ENCODE measurements at places on chromosomes 3 and 15. TPM values are rescaled to one million over a fixed set of nuclear protein-coding genes. Genes with fewer than 3 reads are reported as not detected.
A peak's percentile ranks its signal among the peaks of the same experiment; 100 is the strongest.

DNA sequence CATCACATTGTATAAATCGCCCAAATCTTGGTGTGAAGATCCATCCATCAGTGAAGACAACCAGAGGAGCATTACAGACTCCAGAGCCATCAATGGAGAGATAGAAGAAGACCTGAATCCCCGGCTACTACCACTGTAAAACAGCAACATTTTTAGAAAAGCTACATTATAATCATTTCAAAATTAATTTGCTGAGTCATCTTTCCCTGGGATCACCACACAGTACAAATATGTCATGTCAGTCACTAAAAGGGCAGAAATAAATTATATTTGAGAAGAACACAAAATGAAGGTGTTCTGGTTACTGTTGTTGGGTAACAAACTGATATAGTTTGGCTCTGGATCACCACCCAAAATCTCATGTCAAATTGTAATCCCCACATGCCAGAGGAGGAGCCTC is 218.5 kb upstream of the STT3B start:
- no peak for ATAC-seq

DNA sequence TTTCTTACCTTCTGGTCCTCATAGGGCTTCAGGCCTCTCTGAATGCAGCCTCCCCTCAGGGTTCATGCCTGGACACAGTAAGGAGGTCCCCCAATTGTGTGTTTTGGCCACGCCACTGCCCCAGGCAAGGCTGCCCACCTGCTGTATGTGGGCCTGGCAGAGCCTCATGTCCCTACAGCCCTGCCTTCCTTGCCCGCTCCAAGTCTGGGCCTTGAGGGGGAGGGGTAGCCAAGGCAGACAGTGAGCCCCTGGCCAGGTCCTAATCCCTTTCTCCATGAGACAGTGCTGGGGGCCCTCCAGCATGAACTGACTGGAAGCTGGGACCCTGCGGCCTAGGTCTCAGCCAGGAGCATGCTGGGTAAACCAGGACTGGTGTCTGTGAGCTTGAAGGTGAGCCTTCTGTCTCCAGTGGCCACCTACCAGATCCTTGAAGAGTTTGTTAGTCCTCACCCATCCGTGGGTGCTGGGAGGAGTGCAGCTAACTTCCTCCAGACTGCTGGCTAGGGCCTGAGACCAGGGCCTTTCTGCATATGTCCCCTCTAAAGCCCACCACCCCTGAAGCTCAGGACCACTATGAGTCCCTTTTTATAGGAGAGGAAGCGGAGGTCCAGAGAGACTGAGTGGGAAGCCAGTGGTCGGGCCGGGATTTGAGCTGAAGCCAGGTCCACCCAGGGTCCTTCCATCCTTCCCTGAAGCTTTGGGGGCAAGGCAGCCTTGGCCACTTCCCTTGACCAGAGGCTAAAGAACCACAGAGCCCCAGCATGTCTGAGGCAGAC is 8.7 kb downstream of the ZBTB47 start:
- no peak for ATAC-seq

GRCh38 chr3:133821767-133822638 is 16.4 kb downstream of the SRPRB start:
- ATAC-seq, result peak; percentile 50

DNA sequence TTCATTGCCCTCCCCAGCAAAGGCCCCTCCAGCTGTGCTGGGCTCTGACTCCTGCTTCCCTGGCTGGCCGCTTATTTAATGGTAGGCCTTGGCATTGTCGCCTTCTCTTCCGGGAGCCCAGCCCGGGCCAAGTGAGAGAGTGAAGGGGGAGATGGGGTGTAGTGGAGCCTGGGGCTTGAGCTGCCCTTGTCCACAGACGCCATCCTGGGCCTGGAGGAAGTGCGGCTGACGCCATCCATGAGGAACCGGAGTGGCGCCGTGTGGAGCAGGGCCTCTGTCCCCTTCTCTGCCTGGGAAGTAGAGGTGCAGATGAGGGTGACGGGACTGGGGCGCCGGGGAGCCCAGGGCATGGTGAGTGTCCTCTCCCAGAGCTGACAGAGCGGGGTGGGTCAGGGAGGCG is 3.3 kb downstream of the LMAN1L start:
- no peak for ATAC-seq

GRCh38 chr3:170307671-170308405 is 49.7 kb upstream of the SKIL start:
- ATAC-seq, result no peak

GRCh38 chr3:53597136-53597915 is 102.9 kb downstream of the CACNA1D start:
- ATAC-seq, result no peak

- no peak for ATAC-seq
Measured at GRCh38 chr15:69060744-69061143, 46.2 kb downstream of the NOX5 start.

GRCh38 chr3:22748453-22749045 is 454.6 kb upstream of the UBE2E2 start:
- ATAC-seq, result no peak

- ATAC-seq, result no peak
Measured at GRCh38 chr3:132756108-132756650, 34.0 kb upstream of the NPHP3 start.

- ATAC-seq, result peak; percentile 85
Measured at GRCh38 chr3:123036352-123037014, 8.9 kb upstream of the SEMA5B start.

DNA sequence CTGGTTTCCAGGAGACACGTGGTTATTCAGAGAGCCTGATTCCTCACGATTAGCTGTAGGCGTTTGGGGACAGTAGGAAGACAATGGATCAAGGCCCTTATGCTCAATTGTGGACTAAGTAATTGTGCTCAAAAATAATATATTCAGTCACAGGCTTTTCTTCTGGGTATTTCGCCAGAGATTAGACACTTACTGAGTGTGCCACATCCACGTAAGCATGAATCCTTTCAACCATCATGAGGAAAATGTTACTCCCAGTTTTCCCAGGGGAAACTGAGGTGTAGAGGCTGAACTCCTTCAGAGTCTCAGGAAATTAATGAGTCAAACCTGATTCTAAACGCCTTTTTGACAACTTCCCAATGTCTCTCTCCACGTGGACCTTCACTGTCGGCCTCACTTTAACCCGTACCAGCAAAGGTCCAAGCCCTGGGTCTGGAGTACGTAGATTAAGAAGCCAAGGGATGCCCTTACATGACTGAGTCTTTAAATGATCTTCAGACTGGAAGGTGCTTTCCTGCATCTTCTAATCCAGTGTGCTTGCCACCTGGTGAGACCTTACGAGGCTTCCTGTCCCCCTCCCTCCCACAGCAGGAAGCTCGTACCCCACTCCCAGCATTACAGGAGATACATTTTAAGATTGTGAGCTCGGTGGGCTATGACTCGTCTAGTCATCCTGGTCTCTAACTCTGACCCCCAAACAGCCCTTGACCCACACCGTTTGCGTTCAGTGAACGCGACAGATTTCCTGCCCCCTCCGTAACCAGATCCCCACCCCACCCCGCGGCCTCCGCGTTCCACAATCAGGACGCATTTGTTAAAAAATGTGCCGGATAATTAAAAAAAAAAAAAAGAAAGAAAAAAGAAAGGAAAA is 1.7 kb downstream of the PKM start:
- no peak for ATAC-seq

- no peak for ATAC-seq
Measured at GRCh38 chr15:94239474-94239873, 8.1 kb downstream of the MCTP2 start.

DNA sequence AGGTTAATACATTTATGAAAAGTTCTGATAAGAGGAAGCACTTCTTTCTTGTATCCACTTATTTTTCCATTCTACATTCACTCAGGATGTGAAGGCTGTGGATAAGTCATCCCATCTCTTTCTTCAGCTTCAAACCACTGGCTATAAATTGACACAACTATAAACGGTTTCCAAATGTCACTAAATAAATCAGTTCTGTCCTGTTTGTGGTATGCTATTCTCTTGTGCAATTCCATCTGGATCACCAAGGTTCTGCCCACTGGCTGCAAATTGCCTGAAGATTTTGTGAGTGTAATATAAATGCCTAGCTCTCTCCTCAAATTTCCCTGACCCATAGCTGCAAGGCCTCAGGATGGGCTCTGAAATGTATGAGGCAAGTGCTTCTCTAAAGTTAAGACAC is 7.1 kb upstream of the LMOD3 start:
- ATAC-seq, result no peak

DNA sequence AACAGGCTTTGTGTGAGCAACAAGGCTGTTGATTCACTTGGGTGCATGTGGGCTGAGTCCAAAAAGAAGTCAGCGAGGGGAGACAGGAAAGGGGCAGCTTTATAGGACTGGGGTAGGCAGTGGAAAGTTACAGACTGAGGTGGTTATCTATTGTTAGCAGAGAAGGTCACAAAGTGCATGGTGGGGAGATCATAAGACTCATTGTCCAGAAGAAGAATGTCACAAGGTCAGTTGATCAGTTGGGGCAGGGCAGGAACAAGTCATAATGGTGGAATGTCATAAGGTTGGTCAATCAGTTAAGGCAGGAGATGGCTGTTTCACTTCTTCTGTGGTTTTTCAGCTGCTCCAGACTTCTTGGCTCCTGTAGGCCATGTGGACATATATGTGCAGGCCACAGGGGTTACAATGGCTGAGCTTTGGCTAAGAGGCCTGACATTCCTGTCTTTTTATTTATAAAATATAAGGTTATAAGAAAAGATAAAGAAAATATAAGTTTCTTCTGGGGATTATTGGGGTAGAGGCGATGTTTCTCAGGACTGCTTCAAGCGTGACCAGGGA is 69.5 kb upstream of the SNTN start:
- no peak for ATAC-seq

DNA sequence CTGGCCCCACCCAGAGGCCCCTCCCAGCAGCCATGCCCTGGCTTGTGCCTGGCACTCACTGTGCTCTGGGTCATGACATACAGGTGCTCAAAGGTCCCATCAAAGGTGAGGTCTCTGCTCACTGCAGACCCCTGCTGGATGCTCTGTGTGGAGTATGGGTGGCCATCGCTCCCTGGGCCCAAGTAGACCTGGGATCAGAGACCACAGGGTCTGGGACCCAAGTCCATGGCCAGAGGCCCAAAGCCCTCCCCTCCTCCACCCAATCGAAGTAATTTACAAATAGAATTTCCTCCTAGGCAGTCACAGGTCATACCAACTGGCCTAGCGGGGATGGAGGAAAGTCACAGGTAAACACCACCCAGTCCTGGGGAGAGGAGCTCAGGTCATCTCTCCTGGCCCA is 7.6 kb downstream of the PLXNB1 start:
- ATAC-seq, result no peak

DNA sequence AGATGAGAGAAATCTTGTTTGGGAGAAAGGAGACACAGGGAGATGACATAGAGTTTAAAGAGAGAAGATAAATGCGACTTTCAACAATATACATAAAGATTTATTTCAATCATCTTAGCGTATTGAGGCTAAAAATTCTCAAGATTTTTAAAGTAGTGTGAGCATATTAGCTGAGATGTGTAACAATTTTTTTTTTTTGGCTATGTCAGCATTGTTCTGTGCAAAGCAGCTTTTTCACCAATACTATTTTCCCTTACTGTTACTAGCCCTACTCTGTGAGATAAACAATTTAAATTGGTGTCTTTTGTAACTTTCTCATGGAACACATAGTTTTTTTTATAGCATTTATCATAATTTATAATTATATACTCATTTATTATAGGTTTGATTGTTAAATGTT is 185.2 kb upstream of the ZNF385D start:
- ATAC-seq, result no peak

DNA sequence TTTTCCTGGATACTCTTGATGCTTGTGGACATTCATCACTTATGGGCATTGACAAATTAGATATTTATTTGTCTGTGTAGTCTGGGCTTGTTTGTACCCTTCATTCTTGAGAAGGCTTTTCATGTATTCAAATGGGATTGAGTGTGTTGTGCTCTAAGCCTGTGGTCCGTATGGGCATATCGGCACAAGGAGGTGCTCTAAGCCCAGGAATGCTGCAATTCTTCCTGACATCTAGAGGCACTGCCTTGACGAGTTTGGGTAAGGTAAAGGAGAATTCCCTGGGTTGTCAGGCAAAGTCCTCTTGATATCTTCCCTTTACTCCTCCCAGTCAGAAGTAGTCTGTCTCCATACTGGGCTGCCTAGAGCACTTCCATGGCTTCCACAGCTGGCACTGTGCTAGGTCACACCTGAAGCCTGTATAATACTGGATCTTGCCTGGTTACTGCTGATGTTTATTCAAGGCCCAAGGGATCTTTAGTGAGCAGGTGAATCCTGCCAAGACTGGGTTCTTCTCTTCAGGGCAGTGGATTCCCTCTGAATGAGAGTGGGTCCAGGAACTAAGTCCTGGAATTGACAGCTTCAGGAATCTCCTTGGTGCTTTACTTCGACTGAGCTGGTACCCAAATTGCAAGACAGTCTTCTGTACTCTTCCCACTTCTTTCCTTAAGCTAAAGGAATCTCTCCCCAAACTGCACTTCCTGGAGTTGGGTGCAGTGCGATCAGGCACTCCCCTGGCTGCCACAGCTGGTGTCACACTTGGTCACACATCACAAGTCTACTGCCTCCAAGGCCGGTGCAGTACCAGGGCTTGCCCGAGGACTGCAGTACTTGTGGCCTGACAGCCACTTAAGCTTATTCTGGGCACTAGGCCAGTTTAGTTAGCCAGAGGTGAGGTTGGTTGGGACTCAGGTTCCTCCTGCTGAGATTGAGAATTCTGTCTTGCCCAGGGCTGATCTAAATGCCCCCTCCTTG is 46.0 kb downstream of the GALK2 start:
- ATAC-seq, result no peak

- ATAC-seq, result no peak
Measured at GRCh38 chr3:41450416-41451231, 251.3 kb downstream of the CTNNB1 start.

DNA sequence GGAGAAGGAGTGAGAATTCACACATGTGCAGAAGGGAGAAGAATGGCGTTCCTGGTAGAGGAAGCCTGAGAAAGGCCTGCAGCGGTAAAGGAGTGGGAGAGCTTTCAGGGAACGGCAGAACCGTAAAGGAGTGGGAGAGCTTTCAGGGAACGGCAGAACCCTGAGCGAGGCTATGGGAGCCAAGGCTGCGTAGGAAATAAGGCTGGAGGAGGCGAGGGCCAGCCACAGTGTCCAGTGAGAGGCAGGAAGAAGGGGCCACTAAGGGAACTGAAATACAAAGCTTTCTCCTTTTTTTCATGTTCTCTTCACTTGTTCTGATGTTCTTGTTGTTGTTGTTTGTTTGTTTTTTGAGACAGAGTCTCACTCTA is 41.6 kb downstream of the GOLGA6L10 start:
- ATAC-seq, result no peak

DNA sequence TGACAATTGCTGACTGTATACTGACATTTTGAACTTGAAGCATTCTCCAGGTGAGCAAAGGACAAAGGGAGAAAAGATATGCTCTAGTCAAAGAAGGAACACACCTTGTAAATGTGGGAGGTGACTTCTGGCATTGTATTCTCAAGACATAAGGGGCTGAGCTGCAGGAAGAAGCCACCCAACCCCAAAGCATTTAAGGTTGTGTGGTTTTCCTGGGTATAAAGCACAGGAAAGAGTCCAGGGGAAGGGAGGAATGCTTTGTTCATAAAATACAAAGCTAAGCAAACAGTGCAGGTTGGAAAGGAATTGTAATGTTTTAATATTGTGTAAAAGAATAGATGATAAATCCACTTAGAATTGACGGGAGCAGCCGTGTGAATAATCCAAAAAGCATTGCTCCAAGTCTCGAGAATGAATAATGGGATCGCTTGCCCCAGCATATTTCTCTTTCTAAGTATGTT is 102.4 kb upstream of the LRIG1 start:
- no peak for ATAC-seq

- ATAC-seq, result no peak
Measured at GRCh38 chr15:36817776-36818175, 238.3 kb downstream of the CDIN1 start.

GRCh38 chr3:21745966-21746365 is 5.0 kb downstream of the ZNF385D start:
- ATAC-seq, result no peak

TTLL13 gene
- total RNA-seq, result not detected

IQCF5 gene
- total RNA-seq, result not detected

CRYBG3 gene
- total RNA-seq, result 30.5 TPM

PARP14 gene
- 41.3 TPM for total RNA-seq

ROBO2 gene
- 0.27 TPM for total RNA-seq

MKRN2OS gene
- 1.3 TPM for total RNA-seq
